ENCODE measurements at places on chromosomes 5 and 9. TPM values are rescaled to one million over a fixed set of nuclear protein-coding genes. Genes with fewer than 3 reads are reported as not detected.

Gene SAP30L
- 49.0 TPM for polyA plus RNA-seq

Gene GALNT12
- polyA plus RNA-seq: 22.1 TPM

Gene FOXD4
- not detected for polyA plus RNA-seq

Gene SLC1A3
- 21.8 TPM for polyA plus RNA-seq

Gene KCTD16
- polyA plus RNA-seq: 0.39 TPM

Gene ZFP2
- 6.4 TPM for polyA plus RNA-seq

Gene ARHGEF37
- polyA plus RNA-seq: 5.2 TPM

Gene ADAM19
- polyA plus RNA-seq: 22.2 TPM

Gene LHX3
- not detected for polyA plus RNA-seq

Gene TCOF1
- 20.4 TPM for polyA plus RNA-seq

Gene CCDC171
- 12.3 TPM for polyA plus RNA-seq

Gene F2RL2
- 0.43 TPM for polyA plus RNA-seq

Gene NUP214
- polyA plus RNA-seq: 34.3 TPM

Gene TMEM252
- 3.5 TPM for polyA plus RNA-seq

Gene EQTN
- polyA plus RNA-seq: 0.44 TPM

Gene LCN10
- 0.12 TPM for polyA plus RNA-seq

DNA sequence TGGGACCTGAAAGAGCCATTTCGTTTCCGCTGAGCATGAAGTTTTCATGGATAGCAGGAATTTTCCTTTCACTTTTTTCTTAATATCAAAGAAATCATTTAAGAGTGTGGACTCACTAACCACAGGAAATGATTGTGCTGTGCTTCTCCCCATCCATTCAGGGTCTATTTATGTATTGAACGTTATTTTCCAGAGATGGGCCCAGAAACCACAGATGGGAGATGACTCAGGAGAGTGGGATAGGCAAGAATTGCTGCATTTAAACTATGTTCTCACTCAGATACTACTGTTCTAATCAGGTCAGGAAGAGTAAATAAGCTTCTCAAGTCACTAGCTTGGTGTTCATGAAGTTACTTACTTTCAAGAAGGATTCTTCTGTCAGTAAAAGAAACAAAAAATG, 763.8 kb downstream of the DTWD2 start:
- no peak for DNase-seq

DNA sequence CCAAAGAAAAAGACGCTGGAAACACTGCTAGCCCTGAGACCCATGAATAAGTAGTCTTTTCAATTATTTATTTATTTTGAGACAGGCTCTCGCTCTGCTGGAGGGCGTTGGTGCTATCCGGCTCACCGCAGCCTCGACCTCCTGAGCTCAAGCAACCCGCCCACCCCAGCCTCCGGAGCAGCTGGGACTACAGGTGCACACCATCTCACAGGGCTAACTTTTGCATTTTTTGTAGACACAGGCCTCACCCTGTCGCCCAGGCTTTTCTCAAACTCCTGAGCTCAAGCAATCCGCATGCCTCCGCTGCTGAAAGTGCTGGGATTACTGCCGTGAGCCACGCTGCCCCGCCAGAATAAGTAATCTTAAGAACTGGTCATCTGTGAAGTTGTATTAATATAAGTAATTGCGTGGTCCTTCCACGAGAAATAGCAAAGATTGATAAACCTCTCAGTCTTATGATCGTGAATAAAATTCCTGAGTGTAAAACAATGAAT, 1.6 kb downstream of the ANXA2R start:
- peak; percentile 26 for DNase-seq

- DNase-seq: no peak
Observed at GRCh38 chr5:79518718-79519117, 4.8 kb upstream of the HOMER1 start.

DNA sequence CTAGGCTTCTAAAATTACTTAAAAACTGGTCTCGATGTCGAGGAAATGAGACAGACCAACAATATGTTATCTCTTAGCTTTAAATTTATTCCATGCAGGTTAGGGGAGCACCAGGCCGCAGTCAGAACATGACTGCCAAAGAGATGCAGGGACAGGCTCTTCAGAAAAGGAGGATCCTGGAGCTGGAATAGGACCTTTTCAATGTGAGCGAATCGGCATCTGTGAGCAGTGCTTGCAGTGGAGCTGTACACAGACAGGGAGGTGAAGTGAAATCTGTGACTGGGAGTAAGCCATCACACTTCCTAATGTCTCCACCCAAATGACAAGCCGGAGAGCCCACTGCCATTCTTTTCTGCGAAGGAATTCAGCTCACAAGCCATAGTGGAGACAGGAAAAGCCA, 78.2 kb downstream of the EFNA5 start:
- DNase-seq: no peak

- DNase-seq: no peak
Observed at GRCh38 chr5:40165789-40166728, 513.7 kb upstream of the PTGER4 start.

DNA sequence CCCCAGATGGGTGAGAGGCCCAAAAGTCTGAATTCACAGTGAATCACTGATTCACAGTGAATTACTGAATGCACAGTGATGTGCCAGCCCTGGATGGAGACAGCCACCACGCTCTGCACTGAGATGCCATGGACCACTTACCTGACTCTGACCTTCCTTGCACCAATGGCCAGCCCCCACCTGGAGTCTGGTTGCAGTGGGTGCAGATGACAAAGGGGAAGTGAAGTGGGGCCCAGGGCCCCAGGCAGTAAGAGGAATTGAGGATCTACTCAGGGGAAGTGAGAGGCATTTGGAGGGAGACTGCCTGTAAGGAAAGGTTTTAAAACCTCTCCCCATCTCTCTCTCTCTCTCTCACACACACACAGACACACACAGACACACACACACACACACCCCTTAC, 412.1 kb downstream of the CYLC2 start:
- no peak for DNase-seq

DNA sequence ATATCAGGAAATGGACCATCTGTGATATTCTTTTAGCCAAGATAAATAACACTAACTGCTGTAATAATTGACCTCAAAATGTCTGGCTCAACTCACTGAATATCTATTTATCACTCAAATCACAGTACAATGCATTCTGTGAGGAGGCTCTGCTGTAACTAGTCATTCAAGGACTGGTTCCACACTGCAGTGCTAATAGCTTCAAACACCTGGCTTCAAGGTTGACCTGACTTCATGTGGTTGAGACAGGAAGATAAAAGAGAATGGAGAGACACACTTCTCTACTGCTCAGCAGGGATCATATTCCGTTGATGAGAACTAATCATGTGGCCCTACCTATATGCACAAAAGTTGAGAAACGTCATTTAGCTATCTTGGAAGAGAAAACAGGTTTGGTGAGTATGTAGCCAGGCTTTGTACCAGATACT, 3.4 kb upstream of the RHOBTB3 start:
- no peak for DNase-seq

DNA sequence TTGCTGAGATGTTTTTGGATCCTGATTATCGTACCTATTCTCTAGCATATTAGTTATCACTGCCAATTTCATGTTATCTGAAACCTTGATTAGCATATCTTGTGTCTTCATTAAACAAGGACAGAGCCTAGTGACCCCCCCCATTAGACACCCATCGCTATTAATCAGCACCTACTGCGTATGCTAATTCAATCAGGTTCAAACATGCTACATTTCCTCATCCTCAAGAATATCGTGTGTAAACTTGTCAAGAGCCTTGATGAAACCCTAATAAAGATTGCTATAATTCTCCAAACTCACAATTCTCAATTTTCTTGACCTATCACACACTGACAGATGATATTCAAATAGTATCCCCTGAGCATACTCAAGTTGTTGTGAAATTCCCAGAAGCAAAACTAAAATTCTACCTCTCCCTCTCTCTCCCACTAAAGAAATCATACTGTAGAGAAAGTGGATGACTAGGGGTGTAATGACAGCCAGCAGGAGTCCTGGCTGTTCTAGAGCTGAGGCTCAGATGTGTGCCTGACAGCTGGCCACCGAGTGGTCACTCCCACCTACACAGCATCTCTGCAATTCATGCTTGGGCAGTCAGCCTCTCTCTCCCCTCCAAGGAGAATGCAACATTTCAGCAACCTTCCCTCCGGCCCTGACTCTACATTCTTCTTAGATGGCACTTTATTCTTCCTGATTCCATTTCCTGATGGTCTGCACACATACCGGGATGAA, 9.2 kb upstream of the ZNF354A start:
- DNase-seq: no peak

DNA sequence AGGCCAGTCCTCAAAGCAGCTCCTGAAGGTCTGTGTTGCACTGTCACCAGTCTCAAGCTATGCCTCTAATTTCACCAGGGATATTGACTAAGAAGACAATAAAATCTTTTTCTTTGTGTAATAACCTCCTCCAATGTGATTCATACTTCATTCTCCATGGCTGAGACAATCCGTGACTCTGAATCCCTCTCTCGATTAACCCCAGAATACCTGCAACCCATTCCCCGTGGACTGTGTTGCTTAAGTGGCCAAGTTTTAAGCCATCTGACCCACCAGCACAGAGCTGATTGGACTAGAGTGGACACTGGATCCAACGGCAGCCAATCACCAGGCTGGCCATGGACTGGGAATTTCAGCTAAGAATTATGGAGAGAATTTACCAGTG, 5.4 kb upstream of the CCIN start:
- no peak for DNase-seq

- no peak for DNase-seq
Observed at GRCh38 chr9:109507421-109507838, 9.3 kb upstream of the PTPN3 start.

DNA sequence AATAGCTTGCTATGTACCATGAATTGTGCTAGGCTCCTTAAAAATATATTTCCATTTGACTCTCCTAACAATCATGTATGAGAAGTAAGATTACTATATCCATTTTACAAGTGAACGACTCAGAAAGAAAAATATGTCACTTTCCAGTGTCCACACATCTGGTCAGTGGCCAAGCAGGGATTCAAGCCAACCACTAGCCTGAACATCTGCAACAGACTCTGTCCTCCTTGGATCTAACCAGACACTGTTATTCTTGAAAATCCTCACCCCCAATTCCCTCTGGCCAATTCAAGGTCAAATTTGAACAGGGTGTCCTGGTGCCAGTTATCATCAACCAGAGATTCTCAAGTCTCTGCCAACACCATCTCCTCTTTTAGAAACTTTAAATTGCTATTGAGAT, 344.1 kb upstream of the WWC1 start:
- no peak for DNase-seq

GRCh38 chr9:137951597-137952490, 74.3 kb downstream of the CACNA1B start:
- DNase-seq: no peak

DNA sequence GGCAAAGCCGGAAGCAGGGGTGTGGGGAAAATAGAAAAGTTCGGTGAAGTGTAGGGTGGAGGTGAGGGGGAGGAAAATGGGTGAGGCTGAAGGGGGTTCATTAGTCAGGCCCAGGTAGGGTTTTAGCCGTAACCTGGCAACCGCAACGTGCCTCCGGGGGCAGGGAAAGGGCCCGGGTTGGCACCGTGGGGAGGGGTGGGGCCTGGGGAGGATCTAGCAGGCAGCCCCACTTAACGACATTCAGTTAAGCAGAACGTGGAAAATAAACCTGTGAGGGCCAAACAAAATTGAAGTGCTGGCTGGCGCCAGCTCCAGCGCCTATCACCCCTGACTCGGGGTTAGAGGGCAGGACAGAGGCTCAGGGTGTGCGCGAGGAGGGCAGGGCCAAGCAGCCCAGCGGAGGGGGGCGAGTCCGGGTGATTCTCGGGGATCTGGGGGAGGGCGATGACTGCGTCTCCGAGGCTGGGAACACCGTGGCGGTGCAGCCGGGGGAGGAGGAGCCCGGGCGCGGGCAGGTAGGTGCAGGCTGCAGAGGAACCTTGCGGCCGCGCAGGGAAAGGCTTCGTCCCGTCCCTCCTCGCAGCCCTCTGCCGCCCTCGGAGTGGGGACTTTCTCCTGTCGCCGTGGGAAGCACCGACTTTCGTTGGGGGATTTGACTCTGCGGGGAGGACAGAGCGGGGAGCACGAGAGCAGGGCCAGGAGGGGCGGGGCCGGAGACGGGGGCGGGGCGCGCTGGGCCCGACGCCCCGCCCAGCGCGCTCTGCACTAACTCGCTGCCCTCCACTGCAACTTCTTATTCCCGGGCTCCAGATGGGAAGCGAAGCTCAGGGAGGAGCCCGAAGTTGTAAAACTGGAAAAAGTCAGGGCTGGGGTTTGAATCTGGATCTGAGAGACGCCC, 5.1 kb downstream of the RGS14 start:
- peak; percentile 32 for DNase-seq

DNA sequence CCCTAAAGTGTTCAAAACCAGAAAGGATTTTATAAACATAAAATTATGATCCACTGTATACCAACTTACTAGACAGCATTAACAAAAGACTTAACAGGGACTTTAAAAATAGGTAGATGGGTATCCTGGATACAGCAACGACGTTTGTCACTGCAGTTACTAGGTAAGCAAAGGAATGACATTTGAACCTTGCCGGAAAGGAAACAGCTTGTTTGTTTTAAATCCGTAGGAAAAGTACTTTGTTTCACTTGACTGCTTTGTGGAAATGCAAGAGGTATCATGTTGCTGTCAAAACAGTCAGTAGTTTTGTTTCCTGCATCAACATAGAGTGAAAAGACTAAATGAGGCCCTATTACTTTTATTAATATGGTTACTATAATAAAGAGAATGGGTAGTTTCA, 122.9 kb downstream of the CDC42SE2 start:
- DNase-seq: no peak

DNA sequence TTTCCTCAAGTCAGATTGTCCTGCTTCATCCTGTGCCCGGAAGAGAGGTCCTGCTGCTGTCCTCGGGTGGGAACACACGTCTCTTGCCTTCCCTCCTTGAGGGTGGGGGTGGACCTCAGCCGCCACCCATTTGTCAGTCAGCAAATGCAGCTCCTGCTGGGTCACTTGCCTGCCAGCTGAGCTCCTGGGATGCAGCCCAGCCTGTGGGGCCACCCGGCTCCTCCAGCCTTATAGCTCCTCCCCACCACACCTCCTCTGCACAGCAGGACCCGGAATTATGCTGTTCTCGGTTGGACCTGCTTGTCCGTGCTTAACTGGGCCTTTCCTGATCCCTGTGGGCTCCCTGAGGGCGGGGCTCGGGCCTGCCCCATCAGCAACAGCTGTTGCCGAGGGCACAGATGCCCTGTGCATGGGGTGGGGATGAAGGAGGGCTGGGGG, 52.7 kb downstream of the RXRA start:
- DNase-seq: peak; percentile 53

DNA sequence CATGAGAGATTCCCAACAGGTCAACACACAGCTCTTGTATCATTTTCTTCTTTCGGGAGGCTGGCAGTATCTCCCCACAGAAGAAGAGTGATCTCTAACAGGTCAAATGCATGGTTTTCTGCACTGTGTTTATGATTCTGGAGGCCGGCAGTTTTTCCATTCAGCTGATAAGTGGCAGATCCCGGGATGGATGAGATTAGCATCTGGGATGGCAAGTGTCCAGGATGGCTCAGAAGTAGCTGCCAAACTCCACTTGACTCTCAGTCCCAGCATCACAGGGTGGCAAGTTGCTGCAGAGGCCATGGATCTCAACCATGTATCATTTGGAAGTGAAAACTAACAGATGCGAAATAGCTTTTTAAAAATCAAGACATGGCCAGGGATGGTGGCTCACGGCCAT, 97.8 kb upstream of the SLC44A1 start:
- DNase-seq: no peak

DNA sequence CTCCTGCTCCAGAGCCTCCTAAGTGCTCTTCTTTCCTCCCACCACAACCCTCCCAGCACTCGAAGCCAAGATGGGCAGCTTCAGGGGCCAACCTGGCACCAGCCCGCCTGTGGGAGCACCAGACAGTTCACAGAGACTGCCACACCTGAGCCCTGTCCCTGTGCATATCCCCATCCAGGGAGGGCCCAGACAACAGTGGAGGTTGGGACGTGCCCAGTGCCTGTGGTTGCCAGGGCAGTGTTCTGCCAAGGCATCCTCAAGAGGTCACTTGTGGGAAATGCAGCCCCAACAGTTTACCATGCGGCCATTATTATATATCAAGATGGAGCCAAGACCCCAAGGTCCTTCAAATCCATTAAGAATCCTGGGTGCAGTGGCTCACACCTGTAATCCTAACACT, 23.0 kb upstream of the TRIO start:
- DNase-seq: no peak

All from right lung (tissue), 10 donors.